ENCODE measurements at places on chromosomes 5 and 9.

- no peak overlapping the region for H3K4me3 ChIP-seq
- H3K36me3 ChIP-seq: no peaks in the 10 kb centered on the region
- no peaks in the 10 kb centered on the region for H3K27me3 ChIP-seq
These were observed 302.5 kb downstream of the CDH18 start for GRCh38 chr5:19685473-19685872.

- peaks cover 5% of the 10 kb centered on the region for H3K4me1 ChIP-seq
- H3K36me3 ChIP-seq: peaks cover 66% of the 10 kb centered on the region
- H3K27me3 ChIP-seq: no peaks in the 10 kb centered on the region
These were observed 12.2 kb downstream of the UBAC1 start for GRCh38 chr9:135948968-135949367.

- DNase-seq: no peak
- no peak overlapping the region for H3K27ac ChIP-seq
- no peaks in the 10 kb centered on the region for H3K36me3 ChIP-seq
- H3K4me3 ChIP-seq: no peak overlapping the region
These were observed 58.1 kb downstream of the ZNF474 start for GRCh38 chr5:122187426-122187825.

GRCh38 chr9:121542025-121542424 lies 42.4 kb upstream of the GGTA1 start:
- no peak overlapping the region for H3K27ac ChIP-seq
- no peak overlapping the region for H3K4me3 ChIP-seq
- peaks cover 35% of the 10 kb centered on the region for H3K27me3 ChIP-seq

GRCh38 chr5:94524841-94525697 lies 93.3 kb downstream of the KIAA0825 start:
- no peaks in the 10 kb centered on the region for H3K27me3 ChIP-seq
- DNase-seq: no peak
- H3K4me3 ChIP-seq: no peak overlapping the region
- H3K27ac ChIP-seq: no peak overlapping the region

- no peaks in the 10 kb centered on the region for H3K4me1 ChIP-seq
- no peak for DNase-seq
- H3K4me3 ChIP-seq: no peak overlapping the region
- H3K27me3 ChIP-seq: no peaks in the 10 kb centered on the region
- H3K36me3 ChIP-seq: no peaks in the 10 kb centered on the region
These were observed 312.2 kb downstream of the SPOCK1 start for GRCh38 chr5:137186759-137187461.

DNA sequence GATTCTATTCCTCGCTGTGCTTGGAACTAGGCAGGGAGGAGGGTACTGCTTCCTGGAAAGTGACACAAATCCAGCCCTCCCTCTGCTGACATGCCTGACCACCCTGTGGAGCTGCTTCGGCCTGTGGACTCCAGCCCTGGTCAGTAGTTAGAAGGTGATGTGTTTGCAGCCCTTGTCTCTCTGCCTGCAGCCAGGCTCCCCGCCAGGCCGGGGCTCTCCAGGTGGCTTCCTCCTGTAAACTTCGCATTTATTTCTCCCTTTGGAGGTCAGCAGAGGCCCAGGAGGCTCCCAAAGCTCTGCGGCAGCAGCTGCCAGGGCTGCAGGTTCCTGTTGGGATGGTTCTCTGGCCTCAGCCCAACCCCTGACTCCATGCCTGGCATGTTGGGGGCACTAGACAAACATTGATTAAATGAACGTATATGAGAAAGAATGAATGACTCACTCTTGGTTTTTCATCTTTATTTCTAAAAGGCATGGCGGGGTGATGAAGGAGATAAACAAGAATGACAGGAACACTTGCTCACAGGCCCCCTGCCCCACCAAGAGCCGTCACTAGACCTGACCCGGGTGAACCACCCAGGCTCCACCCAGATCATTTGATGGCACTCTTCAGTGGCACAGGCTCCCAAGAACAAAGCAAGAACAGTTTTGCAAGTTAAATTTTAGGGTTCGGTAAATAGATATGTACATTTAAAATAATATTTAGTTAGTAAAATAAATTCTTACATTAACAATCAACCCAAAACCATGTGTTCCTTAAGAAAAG lies 8.4 kb upstream of the IRX2 start:
- peaks cover 45% of the 10 kb centered on the region for H3K27me3 ChIP-seq
- no peak for DNase-seq
- no peaks in the 10 kb centered on the region for H3K36me3 ChIP-seq
- no peak overlapping the region for H3K4me3 ChIP-seq
- peaks cover 7% of the 10 kb centered on the region for H3K4me1 ChIP-seq

DNA sequence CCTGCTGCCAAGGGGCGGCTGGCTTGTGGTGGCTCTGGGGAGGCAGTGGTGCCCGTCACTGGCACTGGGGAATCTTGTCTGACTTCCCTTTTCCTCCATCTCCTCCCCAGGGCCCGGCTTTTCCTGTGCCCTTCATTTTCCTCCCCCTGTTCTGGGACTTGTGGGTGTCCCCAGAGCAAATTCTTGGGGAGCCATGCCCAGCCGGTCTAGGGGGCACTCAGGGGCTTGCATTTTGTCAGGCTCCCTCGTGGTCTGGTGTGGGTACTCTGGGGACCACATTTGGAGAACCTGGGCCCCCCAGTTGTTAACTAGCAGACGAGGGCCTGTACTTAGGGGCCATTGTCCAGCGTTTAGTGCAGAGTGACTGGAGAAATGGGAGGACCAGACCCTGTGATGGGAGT lies 105.2 kb upstream of the IER5L start:
- no peaks in the 10 kb centered on the region for H3K4me1 ChIP-seq
- peaks cover 14% of the 10 kb centered on the region for H3K27me3 ChIP-seq
- H3K27ac ChIP-seq: no peak overlapping the region
- no peaks in the 10 kb centered on the region for H3K36me3 ChIP-seq

DNA sequence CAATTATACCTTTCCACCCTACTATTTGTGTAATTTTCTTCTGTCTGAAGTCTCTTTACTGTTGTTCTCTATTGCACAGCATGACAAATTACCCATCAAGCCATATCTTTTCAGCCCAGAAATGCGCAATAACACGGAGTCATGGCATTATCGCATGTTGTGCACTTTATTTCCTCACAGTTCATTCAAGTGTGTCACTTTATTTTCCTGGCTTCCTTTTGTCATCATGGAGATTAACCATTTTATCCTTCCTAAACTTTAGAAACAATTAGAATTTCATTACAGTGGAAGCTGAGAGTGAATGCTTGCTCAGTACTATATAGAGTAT lies 41.3 kb upstream of the MEF2C start:
- no peaks in the 10 kb centered on the region for H3K27me3 ChIP-seq
- H3K4me1 ChIP-seq: no peaks in the 10 kb centered on the region
- no peak overlapping the region for H3K27ac ChIP-seq
- no peak for DNase-seq
- no peak overlapping the region for H3K4me3 ChIP-seq
